AG04450 (cell line): ENCODE measurements at places on chromosomes 1 and 21.

DNA sequence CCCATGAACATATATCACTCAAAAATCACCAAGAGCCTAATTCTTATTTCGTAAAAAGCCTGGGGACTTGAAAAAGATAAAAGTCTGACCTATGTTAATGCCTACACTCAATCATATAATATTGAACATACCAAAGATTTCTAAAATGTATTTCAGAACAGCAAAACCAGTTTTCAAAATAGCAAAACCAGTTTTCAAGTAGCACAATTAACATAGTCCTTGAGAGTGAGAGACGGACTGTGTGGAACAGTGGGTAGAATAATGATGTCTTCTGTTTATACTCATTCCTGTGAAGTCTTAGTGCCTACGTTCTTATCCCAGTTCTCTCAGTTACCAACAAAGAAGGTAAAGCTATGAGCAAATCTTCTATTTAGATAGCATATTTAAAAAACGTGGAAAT lies 22.3 kb upstream of the RGS2 start:
- DNase-seq: no peak

DNA sequence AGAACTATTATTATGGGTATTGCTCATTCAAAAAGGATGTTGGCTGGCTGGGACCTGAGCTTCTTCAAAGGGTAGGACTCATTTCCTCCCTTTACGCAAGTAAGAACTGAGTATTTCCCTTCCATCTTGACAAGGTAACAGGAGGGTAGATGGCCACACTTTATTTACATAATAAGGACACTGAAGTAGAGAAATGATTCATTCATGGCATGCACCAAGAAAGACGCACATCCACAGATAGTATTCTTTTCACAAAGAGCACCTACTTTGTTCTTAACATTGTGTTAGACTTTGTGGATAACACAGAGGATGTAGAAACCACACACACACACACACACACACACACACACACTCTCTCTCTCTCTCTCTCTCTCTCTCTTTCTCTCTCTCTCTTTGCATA lies 82.9 kb downstream of the FAM78B start:
- no peak for DNase-seq

- DNase-seq: peak; percentile 7
Measured at GRCh38 chr21:31136891-31137290, 98.6 kb upstream of the KRTAP19-8 start.

GRCh38 chr1:92511541-92511940 lies 24.8 kb upstream of the GFI1 start:
- no peak for DNase-seq

GRCh38 chr1:59015708-59016107 lies 231.9 kb upstream of the JUN start:
- DNase-seq: peak; percentile 49

DNA sequence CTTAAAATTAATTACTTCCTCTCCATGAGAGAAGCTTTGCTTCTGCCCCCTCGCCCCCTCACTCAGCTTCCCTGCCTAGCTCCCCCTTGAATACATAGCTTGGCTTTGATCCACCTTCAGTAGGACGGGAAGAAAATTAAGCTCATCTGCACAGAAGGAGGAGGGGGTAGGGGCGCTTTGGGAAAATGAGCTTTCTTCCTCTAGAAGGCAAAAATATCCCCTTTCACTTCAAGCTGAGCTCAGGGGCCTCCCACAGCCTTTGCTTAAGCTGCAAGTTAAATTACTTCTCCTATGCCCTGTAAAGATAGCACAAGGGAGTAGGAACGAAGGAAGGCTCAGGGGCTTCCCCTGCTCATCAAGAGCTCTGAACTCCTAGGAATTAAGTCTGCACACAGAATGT lies 65.2 kb upstream of the GOLT1A start:
- no peak for DNase-seq

- no peak for DNase-seq
Measured at GRCh38 chr1:245255783-245256182, 101.0 kb downstream of the KIF26B start.

DNA sequence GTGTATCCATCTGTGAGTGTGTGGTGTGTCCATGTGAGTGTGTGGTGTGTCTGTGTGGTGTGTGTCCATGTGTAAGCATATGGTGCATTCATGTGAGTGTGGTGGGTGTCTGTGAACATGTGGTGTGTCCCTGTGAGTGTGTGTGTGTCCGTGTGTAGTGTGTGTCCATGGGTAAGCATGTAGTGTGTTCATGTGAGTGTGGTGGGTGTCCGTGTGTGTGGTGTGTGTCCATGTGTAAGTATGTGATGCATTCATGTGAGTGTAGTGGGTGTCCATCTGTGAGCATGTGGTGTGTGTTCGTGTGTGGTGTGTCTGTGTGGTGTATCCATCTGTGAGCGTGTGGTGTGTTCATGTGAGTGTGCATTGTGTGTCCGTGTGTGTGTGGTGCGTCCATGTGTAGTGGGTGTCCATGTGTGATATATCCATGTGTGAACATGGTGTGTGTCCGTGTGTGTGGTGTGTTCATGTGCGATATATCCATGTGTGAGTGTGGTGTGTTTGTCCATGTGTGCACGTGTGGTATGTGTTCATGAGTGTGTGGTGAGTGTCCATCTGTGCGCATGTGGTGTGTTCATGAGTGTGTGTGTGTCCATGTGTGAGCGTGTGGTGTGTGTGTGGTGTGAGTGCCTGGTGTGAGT lies 12.3 kb downstream of the SLC19A1 start:
- no peak for DNase-seq

DNA sequence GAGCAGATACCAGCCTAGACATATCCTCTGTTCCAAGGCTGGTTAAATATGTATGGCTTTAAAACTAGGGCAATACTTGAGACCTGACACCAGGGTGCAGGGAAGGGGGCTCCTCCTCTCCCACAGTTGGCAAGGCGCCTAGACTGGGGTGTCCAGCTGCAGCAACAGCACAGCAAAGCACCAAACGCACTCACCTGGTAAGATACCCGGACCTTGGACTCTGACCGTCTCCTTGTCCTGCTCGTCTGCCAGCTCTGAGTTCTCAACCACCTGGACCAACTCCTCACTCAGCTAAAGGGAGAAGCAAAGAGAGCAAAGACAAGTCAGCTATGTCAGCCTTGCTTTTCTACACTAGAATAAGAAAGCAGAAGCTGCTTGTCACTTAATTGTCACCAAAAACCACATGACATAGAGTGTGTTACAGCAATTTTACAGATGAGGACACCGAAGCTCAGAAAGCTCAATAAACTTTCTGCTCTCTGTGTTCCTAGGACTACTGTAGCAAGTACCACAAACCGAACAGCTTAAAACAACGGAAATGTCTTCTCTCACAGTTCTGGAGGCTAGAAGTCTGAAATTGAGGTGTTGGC lies 4.4 kb downstream of the PACC1 start:
- no peak for DNase-seq

DNA sequence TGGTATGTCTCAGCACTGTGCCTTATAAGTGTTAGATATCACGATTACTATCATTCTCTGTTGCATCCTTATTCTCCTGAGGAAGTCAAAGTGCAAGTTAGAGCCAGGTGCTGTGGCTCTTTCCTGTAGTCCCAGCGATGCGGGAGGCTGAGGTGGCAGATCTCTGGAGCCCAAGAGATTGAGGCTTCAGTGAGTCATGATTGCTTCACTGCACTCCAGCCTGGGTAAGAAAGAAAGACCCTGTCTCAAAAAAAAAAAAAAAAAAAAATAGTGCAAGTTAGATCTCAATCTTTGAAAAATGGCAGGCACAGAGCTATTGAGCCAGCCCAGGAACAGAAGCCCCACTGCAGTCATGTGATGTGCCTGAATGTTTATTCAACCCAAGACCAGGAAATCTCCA lies 147.8 kb upstream of the POGK start:
- no peak for DNase-seq

DNA sequence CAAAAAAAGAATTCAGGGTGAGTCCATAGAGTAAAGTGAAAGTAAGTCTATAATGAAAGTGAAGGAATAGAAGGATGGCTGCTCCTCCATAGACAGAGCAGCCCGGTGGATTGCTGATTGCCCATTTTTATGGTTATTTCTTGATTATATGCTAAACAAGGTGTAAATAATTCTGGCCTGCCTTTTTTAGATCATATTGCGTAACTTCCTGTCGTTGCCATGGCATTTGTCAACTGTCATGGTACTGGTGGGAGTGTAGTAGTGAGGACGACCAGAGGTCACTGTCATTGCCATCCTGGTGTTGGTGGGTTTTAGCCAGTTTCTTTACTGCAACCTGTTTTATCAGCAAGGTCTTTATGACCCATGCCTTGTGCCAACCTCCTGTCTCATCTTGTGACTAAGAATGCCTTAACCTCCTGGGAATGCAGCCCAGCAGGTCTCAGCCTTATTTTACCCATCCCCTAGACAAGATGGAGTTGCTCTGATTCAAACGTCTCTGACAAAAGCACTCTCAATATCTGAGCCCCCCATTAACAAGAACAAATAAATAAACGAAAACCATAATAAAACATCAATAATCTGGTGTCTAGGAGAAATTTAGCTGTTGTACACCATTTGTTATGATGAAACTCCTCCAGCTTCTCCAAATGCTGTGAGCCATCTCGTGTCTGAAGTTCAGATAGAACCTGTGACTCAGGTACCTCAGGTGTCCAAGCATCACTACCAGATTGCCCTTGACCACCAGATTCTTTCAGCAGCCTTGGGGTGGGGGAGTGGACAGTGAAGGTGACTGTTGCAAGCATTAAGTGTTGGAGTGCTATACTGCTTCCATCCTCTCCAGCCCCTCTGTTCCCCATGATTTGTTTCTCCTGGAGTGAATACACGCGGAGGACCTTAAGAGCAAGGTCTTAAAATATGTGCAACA lies 36.0 kb downstream of the EBNA1BP2 start:
- no peak for DNase-seq

- no peak for DNase-seq
Measured at GRCh38 chr1:26721669-26722355, 26.0 kb downstream of the ARID1A start.

DNA sequence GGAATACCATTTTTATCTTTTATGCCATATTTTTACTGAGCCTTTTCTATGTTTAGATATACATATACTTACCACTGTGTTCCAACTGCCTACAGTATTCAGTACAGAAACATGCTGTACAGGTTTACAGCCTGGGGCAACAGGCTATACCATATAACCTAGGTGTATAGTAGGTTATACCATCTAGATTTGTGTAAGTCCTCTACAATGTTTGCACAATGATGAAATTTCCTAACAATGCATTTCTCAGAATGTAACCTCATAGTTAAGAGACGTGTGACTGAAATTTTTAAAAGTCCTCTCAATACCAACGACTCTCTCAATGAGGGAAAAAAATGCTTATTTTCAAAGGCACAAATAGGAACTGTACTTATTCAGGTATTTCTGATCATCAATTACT lies 21.7 kb downstream of the INTS7 start:
- no peak for DNase-seq

DNA sequence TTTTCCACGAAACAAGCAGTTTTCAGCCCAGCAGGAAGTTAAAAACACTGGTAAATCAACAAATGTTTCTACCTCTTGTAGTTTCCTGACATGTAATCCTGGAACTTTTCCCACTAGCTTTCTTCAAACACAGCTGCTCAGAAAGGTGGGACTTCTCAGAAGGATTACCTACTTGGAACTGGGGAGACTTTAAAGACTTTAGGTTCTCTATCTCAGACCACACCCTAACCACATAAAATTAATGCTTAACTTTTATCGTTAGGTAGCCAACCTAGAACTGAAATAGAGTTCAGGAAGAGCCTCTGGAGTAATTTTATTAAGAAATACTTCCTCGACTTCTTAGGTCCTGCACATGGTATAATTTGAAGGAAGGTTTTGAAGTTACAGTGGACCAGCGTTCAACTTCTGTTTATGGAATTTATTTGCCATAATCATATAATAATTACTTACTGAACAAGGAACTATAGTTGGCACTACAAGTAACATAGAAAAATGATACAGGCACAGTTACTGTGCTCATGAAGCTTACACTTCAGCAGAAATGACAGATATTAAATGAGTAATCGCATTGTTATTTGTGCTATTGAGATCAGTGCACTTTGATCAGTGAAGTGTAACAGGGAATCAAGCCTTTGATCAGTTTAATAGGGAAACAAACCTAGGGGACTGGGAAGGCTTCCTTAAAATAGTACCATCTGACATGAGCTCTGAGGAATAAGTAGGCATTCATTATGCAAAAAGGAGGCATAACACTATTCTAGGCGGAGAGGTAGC lies at the start of gene BCL2L15:
Gene BCL2L15, minus strand, starts transcription at position 180 of the 774 bp plus-strand sequence. CDS start 206 bp downstream, outside the sequence.
- DNase-seq: no peak

- no peak for DNase-seq
Measured at GRCh38 chr1:160007577-160008200, 24.1 kb downstream of the PIGM start.

GRCh38 chr21:45339421-45340402 lies 52.0 kb upstream of the POFUT2 start:
- no peak for DNase-seq
